ENCODE measurements at places on chromosomes 12 and 14.

GRCh38 chr14:23076785-23077408 lies 18.0 kb downstream of the ACIN1 start:
- DNase-seq: no peak

DNA sequence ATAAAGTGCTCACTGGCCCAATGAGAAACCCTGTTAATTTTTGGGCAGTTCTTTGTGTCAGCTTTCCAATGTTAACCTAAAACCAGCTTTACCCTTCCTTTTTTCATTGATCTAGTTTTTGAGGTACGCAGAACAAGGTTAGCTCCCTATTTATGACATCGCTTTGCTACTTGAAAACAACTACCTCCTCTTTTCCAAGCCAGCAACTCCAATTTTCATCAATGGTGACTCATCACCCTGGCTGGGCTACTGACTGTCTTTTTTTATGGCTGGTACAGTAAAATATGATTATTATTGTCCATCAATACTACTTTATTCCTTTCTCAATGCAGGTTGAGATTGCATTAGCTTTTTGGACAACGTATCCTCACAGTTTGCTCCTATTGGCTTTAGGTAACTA lies 22.5 kb upstream of the AKAP6 start:
- no peak for DNase-seq

DNA sequence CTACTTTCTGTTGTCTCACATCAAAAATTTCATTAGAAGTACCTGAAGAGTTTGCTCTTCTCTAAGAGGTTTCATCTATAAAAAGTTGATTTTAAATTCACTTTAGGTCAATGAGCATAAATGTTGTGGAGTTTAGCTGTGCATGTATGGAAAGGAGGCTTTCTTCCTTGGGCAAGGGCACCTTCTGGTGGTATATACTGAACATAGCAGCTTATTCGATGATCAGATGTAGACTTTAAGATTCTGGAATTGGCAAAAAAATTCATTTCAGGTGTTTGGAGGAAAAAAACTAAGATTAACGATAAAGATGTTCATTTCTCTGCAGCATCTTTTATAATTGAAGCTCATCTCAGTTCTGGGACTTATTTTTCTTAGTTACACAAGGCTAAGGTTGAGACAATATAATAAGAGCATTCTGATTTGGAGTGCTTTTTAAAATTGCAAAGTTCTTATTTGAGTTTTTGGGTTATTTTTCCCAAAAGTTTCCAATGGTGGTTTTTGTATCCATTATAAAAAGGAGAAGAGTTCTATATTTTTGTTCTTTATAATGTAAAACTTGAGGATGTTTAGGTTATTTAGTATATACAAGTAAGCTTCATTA lies 46.8 kb downstream of the TMEM117 start:
- no peak for DNase-seq

- DNase-seq: no peak
Observed at GRCh38 chr14:52021957-52022600, 32.7 kb downstream of the RTRAF start.

DNA sequence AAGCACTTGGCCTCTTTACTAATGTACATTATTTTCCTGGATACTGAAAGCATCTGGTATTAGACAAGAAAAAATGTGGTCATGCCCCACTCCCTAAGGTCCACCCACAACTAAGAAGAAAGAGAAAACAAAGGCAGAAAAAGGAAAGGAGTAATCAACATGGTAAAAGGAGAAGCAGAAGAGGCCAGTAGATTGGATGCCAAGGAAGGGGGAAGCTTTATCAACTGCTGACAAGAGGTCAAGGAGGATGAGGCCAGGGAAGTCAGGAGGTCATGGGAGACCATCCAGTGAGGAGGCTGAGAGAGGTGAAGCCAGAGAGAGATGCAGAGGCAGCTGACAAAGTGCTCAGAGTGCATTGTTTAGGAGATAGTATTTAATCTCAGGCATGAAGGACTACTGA lies 383.5 kb downstream of the ZFP36L1 start:
- DNase-seq: no peak

DNA sequence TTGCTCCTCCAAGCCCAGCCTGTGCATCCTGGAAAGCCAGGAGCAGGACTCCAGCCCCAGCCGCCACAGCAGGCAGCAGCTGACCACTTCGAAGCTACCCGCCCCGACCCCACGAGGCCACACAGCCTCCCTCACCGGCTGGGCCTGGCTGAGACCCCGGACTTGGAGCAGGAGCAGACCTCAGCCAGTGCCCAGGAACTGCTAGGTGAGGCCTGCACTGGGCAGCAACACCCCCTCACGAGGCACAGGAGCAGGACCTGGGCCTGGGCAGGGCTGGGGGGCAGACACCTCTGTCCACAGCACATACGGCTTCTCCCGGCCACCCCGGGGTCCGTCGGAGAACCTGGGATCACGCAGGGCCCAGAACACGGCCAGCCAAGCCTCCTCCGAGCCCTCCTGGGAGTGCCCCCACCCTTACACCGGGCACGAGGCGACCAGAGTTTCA lies 137.4 kb upstream of the C14orf180 start:
- no peak for DNase-seq

GRCh38 chr12:65825507-65826352 lies 1.4 kb downstream of the HMGA2 start:
- DNase-seq: no peak

DNA sequence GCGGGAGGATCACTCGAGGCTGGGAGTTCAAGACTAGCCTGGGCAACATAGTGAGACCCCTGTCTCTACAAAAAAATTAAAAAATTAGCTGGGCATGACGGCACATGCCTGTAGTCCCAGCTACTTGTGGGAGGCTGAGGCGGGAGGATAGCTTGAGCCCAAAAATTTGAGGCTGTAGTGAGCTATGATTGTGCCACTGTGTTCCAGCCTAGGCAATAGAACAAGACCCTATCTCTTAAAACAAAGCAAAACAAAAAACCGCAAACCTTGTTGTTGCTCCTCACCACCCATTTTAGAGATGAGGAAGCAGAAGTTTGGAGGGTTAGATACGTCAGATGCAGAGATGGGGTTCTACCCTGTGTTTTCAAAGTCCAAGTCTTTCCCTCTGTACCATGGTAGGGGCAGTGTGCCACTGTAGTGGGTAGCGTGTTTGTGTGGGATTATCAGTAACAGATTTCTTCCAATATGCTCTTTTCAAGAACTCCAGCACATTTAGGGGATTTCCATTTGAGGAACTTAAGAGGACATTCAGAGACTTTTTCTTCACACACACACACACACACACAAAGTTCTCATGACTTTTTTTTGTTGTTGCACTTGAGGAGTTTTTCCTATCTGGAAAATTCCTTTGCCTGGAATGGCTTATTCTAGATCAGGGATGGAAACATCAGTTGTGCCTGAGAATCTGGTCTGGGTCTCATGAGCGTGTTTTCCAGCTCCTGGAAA lies 186.5 kb downstream of the CHST11 start:
- DNase-seq: no peak

- DNase-seq: no peak
Observed at GRCh38 chr12:49789992-49790391, 38.2 kb downstream of the NCKAP5L start.

- no peak for DNase-seq
Observed at GRCh38 chr14:90784621-90785270, 31.5 kb downstream of the TTC7B start.

DNA sequence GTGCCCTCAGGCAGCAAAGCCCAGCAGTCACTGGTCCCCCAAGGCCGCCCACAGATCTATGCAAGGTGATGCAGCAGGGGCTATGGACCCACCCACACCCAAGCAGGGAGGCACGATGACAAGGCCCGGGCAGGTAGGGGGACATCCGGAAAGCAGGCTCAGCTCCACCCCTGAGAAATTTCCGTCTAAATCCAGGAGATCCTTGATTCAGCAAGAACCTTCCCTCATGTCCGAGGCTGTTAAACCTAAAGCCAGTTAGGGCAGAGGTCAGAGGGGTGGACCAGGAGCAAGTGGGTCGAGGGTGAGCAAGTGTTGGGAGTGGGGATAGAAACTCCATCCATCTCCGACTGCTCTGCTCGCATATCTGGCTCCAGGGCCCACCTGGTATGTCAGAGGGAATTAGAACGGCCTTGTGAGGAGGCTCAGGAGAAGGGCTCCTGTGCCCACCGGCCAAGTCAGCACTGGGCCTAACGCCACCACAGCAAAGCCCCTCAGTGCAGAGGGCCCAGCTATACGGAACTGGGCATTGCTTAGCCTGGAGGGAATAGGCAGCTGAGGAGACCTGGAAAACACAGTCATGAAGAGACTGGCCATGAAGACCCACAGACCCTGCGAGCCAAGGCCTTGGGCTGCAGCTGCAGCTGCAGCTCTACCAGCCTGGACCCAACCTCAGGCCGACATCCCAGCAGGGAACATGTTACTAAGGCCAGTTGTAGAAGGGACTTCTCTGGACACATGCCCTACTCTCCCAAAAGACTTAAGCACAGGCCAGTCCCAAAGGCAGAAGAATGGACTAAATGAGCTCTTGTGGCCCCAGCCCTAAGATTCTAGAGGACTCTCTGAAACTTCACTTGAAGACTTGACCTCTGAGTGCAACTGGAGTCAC lies 34.3 kb downstream of the DAD1 start:
- DNase-seq: no peak

DNA sequence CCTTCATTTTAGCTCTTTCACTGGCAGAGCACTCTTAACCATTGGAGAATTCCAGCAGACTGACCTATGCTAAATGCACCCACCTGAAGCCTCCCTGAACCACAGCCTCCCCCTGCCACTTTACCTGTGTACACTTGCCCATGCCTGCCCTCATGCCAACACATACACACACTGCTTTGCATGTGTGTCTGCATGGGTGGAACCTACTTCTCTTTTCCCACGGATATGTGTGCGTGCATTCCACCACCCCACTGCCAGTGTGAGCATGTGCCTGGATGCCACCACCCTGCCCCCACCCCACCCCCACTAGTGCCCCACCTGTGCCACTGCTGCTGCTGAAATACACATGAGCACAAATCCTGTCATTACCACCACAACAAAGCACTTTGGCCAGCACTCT lies 49.5 kb upstream of the EEA1 start:
- no peak for DNase-seq

DNA sequence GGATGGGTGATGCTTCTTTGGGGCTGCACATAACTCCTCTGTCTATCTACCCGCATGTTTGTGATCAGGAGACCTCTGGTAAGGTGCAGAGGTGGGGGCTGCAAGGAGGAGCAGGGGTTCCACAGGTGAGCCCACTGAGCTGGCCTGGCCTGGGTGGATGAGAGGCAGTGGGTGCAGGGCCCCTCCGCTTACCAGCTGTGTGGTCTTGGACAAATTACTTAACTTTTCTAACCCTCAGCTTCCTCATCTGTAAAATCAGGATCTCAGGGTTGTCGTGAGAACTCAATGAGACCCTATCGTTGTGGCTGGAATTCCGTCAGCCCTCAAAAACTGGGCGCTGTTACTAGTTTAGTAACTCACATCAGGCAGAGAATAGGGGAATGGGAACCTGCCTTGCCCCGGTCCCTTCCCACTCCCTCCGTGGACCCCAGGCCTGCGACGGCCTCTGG lies 7.5 kb downstream of the PTPN6 start:
- DNase-seq: no peak

- DNase-seq: no peak
Observed at GRCh38 chr12:132597333-132598316, 12.8 kb downstream of the LRCOL1 start.

- no peak for DNase-seq
Observed at GRCh38 chr12:114976372-114976771, 292.4 kb upstream of the TBX3 start.

GRCh38 chr14:39733741-39734140 lies 301.5 kb upstream of the FBXO33 start:
- DNase-seq: no peak

GRCh38 chr12:121693155-121693687 lies 19.3 kb upstream of the TMEM120B start:
- DNase-seq: no peak

GRCh38 chr14:60197629-60198303 lies 32.6 kb upstream of the DHRS7 start:
- no peak for DNase-seq
